ENCODE measurements at places on chromosomes 7 and 10. TPM values are rescaled to one million over a fixed set of nuclear protein-coding genes. Genes with fewer than 3 reads are reported as not detected.

DNA sequence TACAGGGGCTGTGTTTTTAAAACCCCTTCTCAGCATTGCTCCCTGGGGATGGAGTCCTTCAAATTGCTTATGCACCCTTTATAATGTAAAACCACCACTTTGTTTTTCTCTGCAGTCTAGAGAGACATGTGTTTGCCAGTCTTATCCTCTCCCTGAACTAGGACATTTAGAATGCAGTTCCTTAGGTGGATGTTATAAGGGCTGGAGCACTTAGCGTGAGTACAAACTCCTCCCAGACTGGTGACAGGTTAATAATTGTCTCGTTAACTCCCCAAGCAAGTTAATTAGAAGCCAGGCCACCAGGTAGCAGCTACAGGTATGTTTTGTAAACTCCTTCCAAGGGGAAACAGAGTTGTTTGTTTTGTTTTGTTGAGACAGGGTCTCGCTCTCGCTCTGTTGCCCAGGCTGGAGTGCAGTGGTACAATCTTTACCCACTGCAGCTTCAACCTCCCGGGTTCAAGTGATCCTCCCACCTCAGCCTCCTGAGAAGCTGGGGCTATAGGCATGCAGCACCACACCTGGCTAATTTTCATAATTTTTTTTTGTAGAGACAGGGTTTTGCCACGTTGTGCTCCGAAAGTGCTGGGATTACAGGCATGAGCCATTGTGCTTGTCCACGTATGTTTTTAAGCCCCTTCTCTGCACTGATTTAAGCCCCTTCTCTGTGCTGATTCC lies 100.2 kb downstream of the FAM107B start:
- H3K27me3 ChIP-seq, result no peaks in the 10 kb centered on the region
- no peaks in the 10 kb centered on the region for H3K36me3 ChIP-seq
- no peak for DNase-seq
- no peak overlapping the region for H3K27ac ChIP-seq
- H3K4me1 ChIP-seq, result peaks cover 11% of the 10 kb centered on the region

DNA sequence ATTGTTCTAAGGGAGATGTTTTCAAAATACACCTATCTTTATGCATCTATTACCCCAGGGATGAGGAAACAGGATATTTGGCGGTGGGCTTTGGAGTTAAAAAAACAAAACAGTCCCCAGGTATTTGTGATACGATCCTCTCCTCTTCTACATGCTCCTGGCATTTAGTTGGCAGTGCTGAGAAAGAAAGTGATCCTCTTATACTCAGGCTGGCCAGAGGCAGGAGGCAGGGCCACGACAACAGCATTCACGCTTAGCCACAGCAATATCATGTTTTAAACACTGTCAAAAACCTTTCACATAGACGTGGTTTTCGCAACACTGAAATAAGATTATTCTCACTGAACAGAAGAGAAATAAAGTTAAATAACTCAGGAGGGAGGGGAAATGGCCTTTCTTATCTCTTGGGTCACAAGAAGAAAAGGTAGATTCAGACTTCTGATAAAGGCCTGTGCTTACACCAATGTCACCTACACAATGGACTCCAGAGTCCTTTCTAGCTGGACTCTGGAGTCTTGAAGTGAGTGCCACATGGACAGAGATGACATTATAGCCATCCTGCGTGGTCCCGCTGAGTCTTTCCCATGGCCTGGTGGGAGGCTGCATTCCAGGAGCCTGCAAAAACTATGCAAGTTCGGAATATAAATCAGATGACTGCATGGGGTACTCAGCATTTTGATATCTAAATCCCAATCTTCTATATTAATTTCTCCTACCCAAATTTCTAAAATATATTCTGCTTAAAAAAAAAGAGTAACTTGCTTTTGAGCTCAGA lies 88.7 kb downstream of the PIP4K2A start:
- H3K27me3 ChIP-seq, result no peaks in the 10 kb centered on the region
- DNase-seq, result no peak
- no peak overlapping the region for H3K4me3 ChIP-seq
- H3K4me1 ChIP-seq, result peaks cover 37% of the 10 kb centered on the region
- no peaks in the 10 kb centered on the region for H3K36me3 ChIP-seq

Gene TMEM236
- 1.8 TPM for total RNA-seq

- H3K4me3 ChIP-seq, result no peak overlapping the region
- no peak overlapping the region for H3K27ac ChIP-seq
- DNase-seq, result no peak
- no peaks in the 10 kb centered on the region for H3K4me1 ChIP-seq
- H3K36me3 ChIP-seq, result peaks cover 2% of the 10 kb centered on the region
- H3K27me3 ChIP-seq, result no peaks in the 10 kb centered on the region
Measured at GRCh38 chr10:112456533-112456932, 9.5 kb downstream of the VTI1A start.

DNA sequence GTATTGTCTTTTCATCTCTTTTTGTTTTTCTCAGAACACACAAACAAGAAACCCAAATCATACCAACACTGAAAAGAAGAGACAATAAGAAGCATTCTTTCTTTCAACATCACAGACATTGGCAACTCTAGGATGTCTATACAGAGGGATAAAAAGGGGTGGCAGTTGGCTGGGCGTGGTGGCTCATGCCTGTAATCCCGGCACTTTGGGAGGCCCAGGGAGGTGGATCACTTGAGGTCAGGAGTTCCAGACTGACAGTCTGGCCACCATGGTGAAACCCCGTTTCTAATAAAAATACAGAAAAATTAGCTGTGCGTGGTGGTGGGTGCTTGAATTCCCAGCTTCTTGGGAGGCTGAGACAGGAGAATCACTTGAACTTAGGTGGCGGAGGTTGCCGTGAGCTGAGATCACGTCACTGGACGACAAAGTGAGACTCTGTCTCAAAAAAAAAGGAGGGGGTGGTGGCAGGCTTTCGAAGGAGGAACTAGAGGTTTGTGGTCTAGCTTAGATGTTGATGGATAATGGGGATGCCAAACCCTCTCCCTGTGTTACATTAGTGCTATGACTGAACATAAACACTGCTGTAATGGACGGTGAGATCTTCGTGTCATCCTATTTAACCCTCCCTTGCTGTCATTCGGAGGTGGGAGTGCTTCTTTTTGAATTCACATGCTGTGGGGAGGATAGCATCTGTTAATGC lies 9.4 kb downstream of the CNNM2 start:
- no peaks in the 10 kb centered on the region for H3K27me3 ChIP-seq
- H3K36me3 ChIP-seq, result no peaks in the 10 kb centered on the region
- H3K4me3 ChIP-seq, result no peak overlapping the region
- no peaks in the 10 kb centered on the region for H3K4me1 ChIP-seq
- no peak for DNase-seq
- no peak overlapping the region for H3K27ac ChIP-seq

GRCh38 chr10:58513188-58514110 lies 777 bp downstream of the BICC1 start:
- peak overlapping the region; percentile 61 for H3K4me3 ChIP-seq
- DNase-seq, result peak; percentile 31
- no peaks in the 10 kb centered on the region for H3K36me3 ChIP-seq
- H3K4me1 ChIP-seq, result peaks cover 8% of the 10 kb centered on the region

- no peak for DNase-seq
- H3K4me1 ChIP-seq, result peaks cover 8% of the 10 kb centered on the region
- no peaks in the 10 kb centered on the region for H3K36me3 ChIP-seq
- no peaks in the 10 kb centered on the region for H3K27me3 ChIP-seq
Measured at GRCh38 chr7:26663874-26664273, 200.5 kb downstream of the SKAP2 start.

GRCh38 chr7:82441669-82442478 lies 1.7 kb downstream of the CACNA2D1 start:
- no peaks in the 10 kb centered on the region for H3K27me3 ChIP-seq
- H3K4me3 ChIP-seq, result peak overlapping the region; percentile 69
- DNase-seq, result no peak
- no peak overlapping the region for H3K27ac ChIP-seq
- H3K36me3 ChIP-seq, result no peaks in the 10 kb centered on the region

Gene POLR2J2
- 3.9 TPM for total RNA-seq

Gene PTN
- 3.1 TPM for total RNA-seq

DNA sequence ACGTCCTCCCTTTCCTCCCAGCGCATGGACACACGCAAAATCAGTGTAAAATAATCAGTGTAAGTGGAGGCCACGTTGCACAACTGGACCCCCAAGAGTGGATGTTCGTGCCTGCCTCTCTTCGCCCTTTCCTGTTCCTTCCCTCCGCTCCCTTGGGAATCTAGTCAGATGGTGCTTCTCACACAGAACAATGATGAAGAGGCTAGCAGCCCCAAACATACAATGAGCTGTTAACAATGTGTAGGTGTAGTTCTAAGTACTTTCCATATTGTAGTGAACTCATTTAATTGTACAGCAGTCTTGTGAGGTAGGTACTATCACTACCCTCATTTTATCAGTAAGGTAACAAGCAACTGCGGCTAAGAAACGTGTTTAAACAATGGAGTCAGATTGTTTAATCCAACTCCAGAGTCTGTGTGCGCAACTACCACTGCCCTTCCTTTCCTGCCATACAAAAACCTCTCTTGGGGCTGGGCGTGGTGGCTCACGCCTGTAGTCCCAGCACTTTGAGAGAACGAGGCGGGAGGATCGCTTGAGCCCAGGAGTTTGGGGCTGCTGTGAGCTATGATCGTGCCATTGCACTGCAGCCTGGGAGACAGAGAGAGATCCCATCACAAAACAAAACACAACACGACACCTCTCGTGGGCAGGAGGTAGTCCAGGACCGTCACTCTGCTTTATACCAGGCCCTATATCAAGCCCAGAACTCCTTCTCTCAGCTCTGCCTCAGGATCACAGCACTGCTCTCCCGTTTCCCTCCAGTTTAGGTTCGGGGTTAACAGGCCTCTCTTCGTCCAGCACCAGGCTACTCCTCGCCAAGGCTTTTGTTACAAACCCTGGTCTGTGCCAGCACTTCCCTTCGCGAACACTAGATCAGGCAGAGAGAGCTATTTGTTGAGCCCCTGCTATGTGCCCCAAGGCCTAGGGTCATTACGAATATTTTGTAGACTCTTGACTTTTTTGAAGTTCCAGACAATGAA lies 1.1 kb downstream of the FKBP9 start:
- H3K27ac ChIP-seq, result peak overlapping the region; percentile 86
- no peaks in the 10 kb centered on the region for H3K36me3 ChIP-seq
- peaks cover 11% of the 10 kb centered on the region for H3K4me1 ChIP-seq

DNA sequence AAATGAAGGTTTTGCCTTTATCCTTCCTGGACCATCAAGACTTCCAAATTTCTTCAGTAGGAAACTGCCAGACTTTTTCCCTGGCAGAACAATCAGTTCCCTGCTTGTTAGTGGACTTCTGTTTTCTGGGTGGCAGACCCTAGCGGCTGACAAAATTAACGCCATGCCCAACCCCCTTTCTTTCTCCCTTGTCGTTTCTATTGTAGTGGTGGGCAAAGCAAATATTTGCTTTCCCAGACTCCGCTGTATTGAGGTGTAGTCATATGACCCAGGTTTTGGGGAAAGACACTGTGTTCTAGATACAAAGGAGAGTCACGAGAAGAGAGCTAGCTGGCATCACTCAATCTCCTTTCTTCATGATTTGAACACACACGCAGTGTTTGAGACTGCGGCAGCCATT lies 7.7 kb downstream of the PON2 start:
- no peak for DNase-seq
- no peaks in the 10 kb centered on the region for H3K36me3 ChIP-seq
- H3K27me3 ChIP-seq, result no peaks in the 10 kb centered on the region
- H3K4me3 ChIP-seq, result no peak overlapping the region
- H3K4me1 ChIP-seq, result peaks cover 34% of the 10 kb centered on the region
